Psoas muscle (tissue), 8 donors: ENCODE measurements at places on chromosomes 6 and 20. TPM values are rescaled to one million over a fixed set of nuclear protein-coding genes. Genes with fewer than 3 reads are reported as not detected.

- DNase-seq = no peak
These were observed 29.8 kb upstream of the MCHR2 start for GRCh38 chr6:100023798-100024197.

SLC17A2 gene
- not detected for total RNA-seq

- no peak for DNase-seq
These were observed 137.9 kb downstream of the HIVEP1 start for GRCh38 chr6:12149944-12150510.

DNA sequence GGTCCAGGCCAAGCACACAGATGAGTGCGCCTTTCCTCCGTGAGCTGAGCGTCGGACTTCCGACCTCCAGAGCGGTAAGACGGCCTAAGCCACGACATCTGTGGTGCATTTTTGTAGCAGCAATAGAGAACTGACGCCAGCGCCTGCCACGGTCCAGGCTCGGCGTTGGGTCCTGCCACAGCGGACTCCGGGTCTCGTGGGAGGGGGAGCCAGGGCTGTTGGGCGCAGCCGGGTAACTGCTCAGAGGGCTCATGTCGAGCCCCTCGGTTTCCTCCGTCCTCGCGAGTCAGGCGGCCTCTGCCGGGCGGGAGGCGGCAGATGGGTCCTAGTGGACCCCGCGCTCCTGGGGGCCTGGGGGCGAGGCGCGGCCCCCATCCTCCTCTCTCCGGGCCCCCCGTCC, 216.1 kb downstream of the QKI start:
- no peak for DNase-seq

GRCh38 chr6:98107801-98108200, 726.6 kb upstream of the POU3F2 start:
- no peak for DNase-seq

DNA sequence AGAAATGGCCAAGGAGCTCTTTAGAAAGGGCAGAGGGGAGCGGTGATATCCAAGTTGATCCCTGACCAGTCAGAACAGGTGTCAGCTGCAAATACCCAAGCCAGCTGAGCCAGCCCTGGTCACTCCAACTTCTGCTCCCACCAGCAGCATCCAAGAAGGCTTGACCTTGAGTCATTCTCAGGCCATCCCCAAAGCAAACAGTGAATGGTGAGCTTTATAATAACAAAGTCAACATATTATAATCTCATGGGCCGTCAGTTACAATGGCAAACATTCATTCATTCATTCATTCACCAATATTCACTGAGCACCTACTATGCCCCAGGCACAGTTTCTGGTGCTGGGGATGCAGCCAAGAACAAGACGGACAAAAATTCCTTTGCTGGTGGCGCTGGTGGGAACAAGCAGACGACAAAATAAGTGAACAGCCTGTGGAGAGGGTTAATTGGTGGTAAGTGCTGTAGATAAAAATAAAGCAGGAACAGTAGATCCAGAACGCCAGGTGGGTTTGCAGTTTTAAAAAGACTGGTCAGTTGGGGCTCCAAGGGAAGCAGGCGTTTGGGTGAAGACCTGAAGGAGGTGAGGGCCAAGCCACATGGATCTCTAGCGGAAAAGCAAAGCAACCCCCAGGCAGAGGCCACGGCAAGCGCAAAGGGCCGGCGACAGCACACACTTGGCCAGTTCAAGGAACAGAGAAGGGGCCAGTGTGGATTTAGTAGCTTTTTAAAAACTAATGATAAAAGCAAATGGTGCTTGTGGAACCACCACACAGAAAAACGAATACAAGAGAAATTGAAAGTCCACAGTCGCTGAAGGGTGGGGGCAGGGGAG, 131.8 kb upstream of the PTPN1 start:
- no peak for DNase-seq

GRCh38 chr6:13077117-13077516, 251.2 kb downstream of the TBC1D7 start:
- DNase-seq = no peak

SMOC2 gene
- total RNA-seq = 12.3 TPM

DNA sequence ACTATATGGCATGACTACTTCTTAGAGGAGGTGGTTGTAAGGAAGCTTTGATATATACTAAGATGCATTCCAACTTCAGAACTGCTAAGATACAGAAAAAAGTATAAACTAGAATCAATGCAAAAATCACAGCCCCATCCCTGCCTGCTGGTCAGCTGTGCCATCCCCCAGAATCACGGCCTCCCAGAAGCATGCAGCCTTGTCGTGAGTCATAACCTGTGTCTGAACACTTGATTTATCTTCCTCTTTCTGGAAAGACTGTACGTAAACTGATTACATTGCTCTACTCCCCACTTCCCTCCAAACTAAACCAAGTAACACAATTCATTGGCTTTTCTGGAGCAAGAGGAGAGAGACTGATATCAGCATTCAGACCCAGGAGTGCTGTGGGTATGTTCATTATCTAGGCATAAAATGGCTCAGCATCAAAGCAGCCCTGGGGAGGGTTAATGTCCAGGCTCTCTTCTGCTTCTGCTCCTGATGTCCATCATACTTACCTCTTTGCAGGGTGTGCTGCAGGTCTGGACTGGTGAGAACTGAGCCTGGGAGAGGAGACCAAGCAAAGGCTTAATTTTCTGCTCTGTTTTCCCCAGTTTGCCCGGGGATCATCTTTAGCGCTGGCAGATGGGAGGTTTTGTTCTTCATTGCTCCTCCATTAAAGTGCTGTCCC, 18.4 kb downstream of the SCP2D1 start:
- DNase-seq = no peak

- DNase-seq = no peak
These were observed 84.3 kb downstream of the CARMIL1 start for GRCh38 chr6:25363427-25363826.

OR2B6 gene
- not detected for total RNA-seq

SLC22A2 gene
- 0.49 TPM for total RNA-seq

LY6G6C gene
- not detected for total RNA-seq

DNA sequence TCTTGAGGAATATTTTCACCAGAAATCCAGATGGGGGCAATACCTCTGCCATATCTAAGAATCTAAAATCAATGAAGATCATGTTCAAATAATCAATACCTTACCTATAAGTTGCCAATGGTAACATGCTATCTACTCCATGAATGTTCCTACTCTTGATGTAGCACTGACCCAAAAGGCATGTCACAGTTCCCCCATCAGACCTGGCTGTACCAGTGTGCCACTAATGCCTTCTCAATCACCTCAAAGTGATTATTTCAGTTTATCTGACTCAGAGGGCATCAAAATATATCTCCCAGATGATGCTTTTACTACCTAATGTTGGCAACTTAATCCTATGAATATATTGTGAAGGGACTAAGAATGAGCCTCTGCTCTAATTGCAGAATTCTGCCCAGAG, 5.5 kb downstream of the PDCD2 start:
- no peak for DNase-seq

HSPA1B gene
- total RNA-seq = 199 TPM

DNA sequence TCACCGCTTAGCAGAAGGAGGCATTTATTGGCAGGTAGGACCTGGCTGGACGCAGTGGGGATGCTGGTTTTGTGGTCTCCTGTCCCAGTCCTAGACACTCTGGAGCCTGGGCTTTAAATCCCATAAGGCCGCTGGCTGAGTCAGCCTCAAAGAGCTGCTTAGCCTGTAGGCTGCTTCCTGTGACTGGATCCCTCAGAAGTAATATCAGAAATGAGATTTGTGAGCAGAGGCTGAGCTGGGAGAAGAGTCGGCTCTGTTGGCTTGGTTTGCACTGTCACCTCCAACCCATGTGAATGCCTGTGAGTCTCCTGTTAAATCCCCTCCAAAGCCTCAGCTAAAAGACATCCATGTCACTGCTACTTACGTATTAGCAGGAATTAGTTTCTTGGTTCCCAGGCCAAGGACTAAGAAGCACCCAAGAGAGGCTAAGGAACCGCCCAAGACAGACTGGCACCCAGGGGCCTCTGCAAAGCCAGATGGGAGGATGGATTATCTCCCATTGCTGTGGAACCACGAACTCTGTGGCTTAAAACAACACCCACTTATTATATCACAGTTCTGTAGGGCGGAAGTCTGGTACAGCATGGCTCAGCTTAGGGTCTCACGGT, 289.4 kb downstream of the CDC5L start:
- no peak for DNase-seq

C6orf15 gene
- total RNA-seq = not detected

SLC17A1 gene
- total RNA-seq = not detected

LST1 gene
- total RNA-seq = 3.3 TPM

TP53RK gene
- 10.5 TPM for total RNA-seq

GRCh38 chr6:134065706-134066105, 13.3 kb upstream of the SLC2A12 start:
- no peak for DNase-seq

DNA sequence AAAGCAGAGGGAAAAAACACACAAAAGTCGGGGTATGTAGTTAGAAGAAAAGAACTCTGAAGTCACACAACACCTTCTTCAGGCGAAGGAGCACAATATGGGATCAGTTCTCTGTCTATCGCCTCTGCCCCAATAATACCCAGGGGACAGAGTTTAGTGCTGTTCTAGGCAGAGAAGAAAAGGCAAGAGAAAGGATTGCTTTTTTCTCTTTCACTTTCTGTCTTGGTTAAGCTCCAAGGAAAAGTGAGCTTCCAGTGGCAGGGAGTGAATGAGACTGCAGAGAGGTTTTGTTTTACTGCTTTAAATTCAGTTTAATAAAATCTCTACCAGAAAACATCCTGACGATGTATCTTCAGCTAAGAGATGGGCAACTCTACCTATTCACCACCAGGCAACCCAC, 86.6 kb upstream of the STXBP5 start:
- DNase-seq = no peak

MLIP gene
- 140 TPM for total RNA-seq

DNA sequence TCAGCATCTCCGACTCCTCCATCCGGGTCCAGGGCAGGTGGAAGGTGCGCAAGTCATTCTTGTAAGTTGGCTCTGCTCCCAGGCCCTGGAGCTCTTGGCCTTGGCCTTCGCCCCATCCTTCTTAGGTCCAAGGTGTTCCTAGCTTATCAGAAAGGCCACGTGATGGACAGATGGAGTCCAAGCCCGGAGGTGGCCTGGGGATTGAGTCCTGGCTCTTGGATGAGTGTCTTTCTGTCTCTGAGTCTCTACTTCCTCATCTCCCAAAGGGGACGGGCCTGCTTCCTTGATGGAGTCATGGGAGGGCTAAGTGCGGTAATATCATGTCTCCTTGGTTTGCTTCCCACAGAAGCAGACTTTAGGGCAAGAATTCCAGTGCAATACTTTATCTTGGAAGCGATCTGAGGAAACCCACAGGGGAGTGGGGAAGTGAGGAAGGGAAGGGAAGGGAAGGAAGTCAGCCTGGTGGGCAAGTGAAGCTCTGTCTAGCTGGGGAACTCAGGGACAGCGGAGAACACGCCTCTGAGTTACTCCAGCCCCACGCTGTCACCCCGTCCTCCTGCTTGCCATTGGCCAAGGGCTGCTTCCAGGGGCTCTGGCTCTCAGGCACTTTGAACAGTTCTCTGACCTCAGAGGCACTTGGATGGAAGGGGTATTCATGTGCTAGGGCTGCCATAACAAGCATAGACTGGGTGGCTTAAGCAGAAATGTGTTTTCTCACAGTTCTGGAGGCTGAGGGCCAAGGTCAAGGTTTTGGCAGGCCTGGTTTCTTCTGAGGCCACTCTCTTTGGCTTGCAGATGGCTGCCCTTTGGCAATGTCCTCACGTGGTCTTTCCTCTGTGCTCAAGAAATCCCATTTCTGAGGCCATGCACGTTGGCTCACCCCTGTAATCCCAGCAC, 4.8 kb downstream of the LBP start:
- peak; percentile 58 for DNase-seq

MUC21 gene
- not detected for total RNA-seq

RIPPLY2 gene
- not detected for total RNA-seq

C20orf141 gene
- not detected for total RNA-seq

DNA sequence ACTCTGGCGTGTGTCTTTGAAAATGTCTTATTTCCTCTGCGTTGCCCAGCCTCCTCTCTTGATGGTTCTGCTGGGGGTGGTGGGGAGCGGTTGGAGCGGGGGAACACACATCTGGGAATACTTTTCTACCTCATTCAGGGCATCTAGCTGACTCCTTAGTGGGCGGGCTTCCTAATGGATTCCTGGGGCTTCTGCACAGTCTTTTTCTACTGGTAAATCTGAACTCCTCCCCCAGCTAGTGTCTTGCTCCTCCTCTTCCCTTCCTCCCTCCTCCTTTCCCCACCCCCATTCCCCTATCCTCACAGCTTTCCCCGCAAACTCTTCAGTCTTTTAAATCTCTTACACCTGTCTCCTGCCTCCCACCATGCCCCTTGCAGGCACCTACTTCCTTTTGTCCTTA, 74.4 kb downstream of the PRL start:
- no peak for DNase-seq

WFDC10B gene
- total RNA-seq = not detected

DNA sequence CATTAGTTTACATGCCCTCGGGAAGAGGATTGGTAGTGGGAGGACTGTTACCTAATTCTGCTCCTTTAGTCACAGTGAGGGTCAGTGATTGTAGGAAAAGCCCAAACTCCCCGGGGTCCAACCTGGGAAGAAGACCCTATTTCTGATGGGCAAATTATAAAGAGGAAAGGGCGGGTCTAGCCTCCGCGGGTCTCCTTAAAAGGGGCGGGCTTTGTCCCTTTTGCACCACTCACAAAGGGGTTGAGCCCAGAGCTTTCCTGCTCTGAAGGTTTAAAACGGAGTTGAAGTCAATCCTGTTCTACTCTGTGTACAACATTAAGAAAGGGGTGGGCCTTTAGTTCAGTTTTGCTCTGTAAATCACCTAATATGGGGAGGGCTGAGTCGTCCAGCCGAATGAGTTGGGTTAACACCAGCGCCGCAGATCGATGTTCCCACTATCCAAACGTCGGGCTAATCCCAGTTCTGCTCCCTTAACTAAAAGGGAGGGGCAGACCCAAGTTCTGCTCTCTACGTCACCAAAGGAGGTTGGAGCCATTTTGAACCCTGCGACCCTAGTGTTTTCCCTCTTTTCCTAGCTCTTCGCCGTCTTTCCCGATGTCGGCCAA, 920 bp upstream of the RNF5 start:
- DNase-seq = no peak

DNA sequence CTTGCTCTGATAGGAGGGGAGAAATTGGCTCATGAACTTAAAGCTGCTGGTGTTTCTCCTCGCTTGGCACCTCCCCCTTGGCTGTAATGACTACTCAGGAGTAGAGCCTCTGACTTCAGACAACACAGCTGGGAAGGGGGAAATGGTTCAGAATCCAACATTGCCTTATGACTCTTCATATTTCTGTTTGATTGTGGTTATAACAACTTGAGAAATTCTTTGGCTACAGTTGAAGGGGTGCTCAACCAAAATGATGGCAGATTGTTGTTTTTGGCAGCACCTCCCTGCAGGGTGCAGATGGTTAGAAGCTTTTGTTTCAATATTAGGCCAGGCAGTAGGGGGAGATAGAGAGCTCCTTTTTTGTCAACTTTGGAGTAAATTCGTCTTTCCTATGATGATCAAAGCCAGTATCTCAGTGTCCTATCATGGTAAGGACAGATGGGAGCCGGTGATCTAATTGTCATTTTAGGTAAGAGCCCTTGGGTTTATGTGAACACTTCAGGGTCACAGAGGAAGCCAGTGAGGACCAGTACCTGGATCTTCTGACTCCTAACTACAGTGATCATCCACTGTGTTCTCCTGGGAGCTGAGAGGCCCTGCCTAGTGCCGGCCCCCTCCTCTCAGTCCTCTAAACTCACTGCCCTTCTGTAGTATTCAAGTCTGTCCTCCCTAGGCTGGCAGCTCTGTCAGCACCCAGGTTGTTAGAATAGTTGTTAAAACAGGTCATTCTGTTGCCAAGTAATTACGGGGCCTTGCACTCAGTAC, 39.9 kb downstream of the RPRD1B start:
- DNase-seq = no peak

GRCh38 chr6:165082636-165083035, 226.8 kb downstream of the C6orf118 start:
- no peak for DNase-seq
